ENCODE measurements at places on chromosomes 7 and 10. TPM values are rescaled to one million over a fixed set of nuclear protein-coding genes. Genes with fewer than 3 reads are reported as not detected.

CACNB2 gene
- 6.5 TPM for total RNA-seq

SPDYE6 gene
- not detected for total RNA-seq

GPNMB gene
- 0.98 TPM for total RNA-seq

IGFBP1 gene
- total RNA-seq = 0.24 TPM

PON1 gene
- total RNA-seq = 2.3 TPM
